Right atrium auricular region (tissue), 2 donors: ENCODE measurements at places on chromosomes 12 and 14.

- DNase-seq = no peak
Observed at GRCh38 chr12:119877639-119877948, 474 bp upstream of the CIT start.

DNA sequence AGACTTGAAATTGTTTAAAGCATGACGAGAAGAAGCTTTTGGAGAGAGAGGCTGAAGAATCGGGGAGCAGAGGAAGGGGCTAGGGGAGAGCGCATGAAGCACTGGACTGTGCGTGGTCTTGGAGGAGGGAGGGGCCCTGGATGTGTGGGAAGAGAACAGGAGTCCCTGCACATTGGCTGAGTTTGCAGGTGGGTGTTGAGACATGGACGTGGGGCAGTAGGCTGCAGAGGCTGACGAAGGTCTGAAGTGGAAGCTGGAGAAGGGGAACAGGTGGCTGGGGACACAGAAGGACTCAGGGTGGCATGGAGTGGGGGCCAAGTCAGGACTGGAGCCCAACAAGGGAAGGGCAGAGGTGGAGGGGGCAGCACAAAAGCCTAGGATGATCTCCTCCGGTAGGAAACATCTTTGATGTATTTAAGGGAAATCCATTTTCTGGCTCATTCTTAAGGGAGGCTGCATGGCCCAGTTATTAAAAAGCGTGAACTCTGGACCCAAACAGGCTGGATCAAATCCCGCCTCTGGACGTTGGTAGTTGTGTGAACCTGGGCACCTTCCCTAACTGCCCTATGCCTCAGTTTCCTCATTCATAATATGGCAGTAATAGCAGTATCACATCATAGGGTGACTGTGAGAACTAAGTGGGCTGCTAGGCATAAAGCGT lies 29.0 kb downstream of the ADGRD1 start:
- DNase-seq = peak; percentile 54

GRCh38 chr12:93302331-93303229 lies 75.1 kb upstream of the NUDT4 start:
- no peak for DNase-seq

GRCh38 chr12:116885491-116885890 lies 4.2 kb upstream of the HRK start:
- no peak for DNase-seq

- DNase-seq = no peak
Observed at GRCh38 chr12:27012239-27012981, 1.8 kb downstream of the TM7SF3 start.

DNA sequence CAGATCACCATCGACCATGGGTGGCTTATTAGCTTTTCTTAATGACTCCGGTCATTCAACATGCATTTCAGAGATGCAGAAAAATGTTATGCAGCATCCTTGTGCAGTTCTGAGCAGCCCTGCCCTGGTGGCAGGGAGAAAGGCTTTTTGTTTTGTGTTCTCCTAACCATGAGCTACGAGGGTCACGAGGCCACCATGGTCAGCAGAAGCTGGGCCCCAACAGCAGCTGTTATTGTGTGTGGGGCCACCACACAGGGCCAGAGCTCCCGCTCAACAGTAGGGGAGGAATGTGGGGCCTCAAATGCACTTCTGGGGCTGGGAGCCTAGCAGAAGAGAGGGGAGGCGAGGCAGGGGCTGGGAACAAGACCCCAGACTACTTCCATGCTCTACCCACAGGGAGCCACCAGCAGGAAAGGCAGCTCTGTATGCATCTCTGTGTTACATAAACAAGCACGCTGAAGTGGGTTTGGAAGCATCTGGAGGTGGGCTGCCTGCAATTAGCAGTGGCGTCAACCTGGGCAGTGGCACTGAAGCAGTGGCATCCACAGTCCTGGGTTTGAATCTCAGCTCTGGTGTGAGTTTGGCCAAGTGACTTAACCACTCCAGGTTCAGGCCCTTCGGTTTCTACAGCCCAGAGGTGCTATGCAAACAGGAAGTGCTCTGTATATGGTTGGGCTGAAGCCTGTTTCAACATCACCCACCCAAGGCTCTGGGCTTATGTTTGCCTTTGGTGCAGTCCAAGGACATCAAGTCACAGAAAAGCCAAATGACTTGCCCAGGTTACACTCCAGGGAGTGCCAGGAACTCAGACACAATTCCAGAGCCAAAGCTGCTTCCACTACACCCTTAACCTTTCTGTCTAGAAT lies 16.3 kb downstream of the GLTP start:
- no peak for DNase-seq

GRCh38 chr12:16086462-16086861 lies 175.3 kb downstream of the DERA start:
- no peak for DNase-seq

DNA sequence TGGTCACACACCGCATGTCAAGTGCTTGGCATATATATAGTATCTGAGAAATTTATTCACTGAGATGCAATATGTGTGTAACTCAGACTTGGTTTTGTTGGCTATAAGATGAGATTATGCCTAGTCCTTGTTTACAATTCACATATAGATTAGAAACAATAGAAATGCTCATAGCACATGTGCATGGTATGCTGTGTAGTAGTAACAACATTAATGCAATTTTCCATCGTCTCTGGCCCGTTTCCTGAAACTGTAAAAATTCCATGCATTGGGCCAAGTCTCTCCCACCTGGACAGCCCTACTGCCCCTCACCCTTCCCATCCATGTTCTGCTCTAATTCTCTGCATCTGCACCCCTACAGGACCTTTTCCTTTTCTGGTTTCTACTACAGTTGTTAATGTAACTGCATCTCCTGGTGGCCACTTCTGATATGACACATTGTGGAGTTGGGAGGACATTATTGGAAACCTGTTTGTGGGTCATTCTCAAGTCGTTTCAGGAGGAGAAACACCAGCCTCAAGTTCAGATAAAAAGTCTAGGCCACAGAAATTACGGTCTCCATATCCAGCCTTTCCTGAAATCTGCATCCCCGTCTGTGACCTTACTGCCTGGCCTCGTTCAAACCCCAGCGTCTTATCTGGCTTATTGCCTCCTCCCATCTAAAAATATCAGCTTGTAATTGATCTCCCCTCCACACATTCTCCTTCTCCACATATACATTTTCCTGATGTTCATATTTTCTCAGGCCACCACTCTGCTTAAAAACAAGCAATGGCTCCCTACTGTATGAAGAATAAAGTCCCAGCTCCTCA lies 37.5 kb downstream of the EMP1 start:
- DNase-seq = peak; percentile 73

DNA sequence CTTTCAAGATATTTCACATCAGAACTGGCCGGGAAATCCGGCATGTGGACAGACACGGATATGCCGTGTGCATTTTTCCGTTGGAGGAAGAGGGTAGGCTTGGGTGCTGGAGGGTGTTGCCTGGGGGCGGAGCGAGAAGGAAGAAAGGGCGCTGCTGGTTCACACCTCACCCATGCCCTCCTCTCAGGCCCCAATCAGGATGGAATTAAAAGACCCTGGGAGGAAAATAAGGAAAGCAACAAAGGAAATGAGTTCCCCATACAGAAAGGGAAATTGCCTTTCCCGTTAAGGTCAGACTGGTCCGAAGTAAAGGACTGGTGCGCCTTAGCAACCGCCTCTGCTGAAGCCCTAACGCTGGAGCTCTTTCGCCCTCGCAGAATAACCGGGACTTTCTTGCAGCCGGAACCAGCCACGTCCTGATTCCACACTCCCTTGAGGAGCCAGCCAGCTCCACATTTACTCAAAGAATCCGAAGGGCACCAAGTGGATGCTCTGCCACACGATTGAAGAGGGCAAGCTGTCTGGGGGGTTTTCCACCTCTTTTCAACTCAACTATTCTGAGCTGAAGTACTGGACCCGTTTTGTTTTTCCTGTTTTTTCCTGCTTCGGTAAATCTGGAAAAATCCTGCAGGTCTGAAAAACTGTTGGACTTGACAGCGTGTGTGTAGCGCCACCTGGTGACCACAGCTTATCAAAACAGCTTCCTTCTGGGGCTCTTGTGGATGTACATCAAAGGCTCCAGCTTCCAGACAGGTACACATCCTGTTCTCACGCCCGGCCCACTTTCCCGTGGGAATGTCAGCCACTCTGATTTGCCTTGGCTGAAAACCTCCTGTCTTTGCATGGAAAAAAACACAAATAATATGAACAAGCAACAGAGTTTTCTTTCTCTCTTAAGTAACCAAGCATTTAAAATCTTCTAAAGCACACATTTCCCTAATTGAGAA lies 37.6 kb upstream of the BCL2L14 start:
- DNase-seq = peak; percentile 79
